ENCODE measurements at places on chromosomes 12 and 14.
A peak's percentile ranks its signal among the peaks of the same experiment; 100 is the strongest.

DNA sequence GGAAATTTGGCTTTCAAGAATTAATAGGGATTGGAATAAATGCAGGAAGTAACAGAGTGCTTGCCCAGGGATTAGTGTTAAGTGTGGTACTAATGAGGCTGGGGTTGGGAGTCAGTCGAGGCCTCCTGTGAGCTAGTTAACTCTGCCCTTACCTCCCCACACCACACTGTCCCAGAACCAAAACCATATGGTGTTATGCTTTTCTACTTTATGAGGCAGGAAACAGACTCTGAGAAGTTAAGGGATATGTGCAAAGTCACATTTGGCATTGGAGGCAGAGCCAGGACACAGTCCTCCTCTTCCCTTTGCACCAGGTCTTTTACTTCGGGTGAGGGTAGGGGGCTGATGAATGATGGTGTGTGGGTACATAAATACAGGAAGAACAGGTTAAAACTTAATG lies 41.9 kb downstream of the PELI2 start:
- no peak for DNase-seq

DNA sequence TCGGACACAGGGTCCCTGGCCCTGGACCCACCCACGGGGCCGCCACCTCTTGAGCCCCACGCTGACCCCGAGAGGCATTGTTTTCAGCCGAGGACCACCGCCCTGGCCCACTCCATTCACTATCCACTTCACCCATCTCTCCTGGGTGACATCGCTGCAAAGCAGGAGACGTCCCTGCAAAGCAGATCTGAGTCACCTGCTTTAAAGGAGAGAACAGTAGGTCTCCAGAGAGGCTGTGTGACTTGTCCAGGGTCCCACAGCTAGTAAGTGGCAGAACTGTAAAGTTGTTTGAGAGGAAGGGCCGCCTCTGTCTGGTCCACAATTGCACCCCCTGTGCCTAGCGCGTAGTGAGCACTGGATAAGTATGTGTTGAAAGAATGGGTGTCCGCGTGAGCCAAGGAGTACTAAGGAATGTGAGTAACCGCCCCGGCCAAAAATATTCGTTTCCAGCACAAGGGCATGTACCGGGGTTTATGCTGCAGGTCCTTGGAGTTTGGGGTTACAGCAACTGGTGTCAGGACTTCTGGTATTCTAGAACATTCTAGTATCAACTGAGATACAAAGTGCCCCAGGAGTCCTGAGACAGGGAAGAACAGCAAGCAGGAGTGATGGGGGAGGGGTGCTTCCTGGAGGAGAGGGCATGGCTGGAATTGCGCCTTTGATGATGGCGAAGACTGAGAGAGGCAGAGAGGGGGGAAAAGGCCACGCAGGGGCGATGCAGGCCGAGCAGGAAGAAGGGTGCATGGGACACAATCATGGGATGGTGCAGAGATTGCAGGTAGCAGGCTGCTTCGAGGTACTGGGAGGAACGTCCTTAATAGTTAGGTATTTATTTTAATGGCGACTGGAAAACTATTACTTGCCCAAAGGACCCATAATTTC lies 91.1 kb downstream of the SCARB1 start:
- DNase-seq, result no peak

- DNase-seq, result no peak
Observed at GRCh38 chr14:96038920-96039632, at the start of gene C14orf132. Gene C14orf132, plus strand, starts transcription at chr14:96039362. Its CDS starts 139 bp downstream, at chr14:96039501.

DNA sequence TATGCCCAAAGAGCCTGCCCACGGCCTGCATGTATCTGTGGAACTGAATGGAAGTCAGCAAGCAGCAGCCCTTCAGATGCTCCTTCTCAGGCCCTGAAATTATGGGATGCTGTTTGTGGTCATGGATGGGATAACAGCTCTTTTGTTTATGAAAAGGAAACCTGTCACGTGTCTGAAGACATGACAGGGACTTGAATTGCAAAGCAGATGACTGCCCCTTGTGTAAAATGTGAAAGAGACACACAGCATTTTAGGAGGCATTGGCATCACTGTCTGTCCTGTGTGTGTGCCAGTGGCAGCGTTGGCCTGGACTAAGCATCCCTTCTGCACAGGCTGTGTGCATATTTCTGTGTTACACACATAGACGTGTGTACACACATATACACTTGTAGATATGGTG lies 192.1 kb downstream of the VRK1 start:
- no peak for DNase-seq

GRCh38 chr12:94305130-94305957 lies 154.3 kb downstream of the CEP83 start:
- DNase-seq, result no peak

DNA sequence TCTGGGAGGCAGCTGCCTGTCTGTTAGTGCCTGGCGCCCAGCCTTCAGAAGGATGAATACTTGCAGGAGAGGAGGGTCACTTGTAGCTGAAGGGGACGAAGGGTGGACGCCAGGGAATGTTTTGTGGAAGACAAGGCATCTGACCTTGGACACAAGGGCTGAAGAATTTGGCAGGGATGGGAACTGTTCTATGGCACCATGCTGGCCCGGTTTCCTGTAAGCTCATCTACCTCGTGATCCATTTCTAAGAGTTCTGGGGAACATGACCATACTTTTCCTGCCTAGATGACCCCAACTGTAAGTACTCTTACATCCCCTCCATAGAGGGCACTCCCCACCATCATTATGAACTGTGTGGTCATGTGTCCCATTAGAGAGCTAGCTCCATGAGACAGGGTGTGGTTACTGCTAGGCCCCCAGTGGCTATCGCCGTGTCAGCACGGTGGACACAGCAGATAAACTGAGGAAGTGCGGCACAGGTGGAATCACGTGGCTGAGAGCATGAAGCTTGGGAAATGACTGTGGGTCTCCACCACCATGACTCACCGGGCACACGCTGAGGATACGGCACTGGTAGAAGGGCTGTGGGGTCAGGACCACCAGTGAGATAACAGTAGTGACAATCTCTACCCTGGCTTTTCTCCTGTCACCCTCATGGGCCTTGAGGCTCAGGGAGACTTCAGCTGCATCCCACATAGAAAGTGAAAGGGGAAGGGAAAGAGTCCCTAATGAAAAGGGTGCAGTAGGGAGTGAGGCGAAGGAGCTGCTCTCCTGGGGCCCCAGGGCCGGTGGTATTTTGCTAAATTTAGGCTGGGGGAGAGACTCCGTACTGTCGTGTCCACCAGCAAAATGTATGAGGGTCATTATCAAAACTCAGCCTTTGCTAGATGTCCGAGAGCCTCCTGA lies 252.6 kb downstream of the FOXN3 start:
- DNase-seq, result no peak

DNA sequence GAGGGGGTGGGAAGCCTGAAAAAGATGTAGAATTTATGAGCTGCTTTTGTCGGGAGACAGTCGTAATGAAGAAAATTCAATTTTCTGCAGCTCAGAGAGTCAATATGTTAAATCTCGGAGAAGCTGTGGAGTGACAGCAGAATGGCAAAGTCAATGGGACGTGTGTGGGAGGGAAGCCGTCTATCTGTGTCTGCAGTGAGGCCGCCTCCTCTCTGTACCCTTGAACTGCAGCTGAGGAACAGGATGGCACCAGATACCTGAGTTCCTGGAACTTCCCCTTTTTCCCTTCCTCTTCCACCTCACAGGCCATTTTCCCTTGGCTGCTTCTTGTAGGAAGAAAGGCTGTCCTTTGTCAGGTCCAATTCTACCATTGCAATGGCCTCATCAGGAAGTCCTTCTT lies 9.3 kb upstream of the CALCOCO1 start:
- DNase-seq, result no peak

DNA sequence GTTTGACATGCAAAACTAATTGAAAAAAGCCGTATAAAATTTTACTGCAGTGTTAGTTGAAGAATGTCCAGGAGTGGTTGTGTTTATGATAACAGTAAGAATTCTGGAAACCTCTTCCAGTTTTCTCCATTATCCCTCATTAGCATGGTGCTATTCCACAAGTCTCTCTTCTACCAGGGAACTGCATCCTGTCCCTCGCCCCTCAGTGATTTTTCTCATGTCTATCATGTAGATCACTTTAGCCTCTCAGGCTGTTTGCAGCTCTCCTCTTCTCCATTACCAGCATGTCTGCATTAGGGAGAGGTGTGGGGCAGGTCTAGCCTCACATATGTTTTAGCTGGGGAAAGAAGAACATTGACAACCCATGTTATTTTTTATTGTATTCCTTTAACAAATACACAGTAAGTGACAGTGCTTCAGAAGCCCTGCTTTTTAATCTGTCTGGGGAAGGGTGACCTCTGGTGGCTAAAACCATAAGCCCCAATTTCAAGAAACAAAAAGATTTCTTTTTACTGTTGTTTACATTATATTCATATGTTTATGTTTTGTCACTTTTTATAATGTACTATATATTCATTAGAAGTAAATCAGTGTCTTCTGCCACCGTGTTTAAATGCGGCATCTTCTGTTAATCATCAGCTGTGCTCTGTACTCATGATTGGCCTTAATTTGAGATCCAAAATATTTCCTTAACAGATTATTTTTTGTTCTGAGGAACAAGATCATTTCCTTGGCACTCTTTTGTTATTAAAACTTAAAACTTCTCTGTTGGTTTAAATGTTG lies 70.7 kb downstream of the RASSF8 start:
- DNase-seq, result no peak

DNA sequence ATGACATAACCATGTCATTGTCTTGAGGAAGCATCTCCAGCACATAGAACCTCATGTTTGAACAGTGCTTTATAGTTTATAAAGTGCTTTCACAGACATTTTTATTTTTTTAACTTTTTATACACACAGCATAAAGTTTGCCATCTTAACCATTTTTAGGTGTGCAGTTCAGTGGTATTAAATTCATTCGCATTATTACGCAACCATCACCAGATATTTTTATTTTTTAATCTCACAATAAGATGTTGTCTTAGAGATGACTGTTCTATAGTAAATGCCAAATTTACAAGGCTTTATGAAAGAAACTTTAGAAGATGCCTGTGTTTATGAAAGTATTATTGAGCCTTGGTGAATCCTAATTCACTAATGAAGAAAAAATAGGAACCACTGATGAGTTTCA lies 19.9 kb downstream of the CYP46A1 start:
- no peak for DNase-seq

GRCh38 chr14:105999361-106000028 lies 473.1 kb downstream of the TMEM121 start:
- DNase-seq, result no peak

- DNase-seq, result no peak
Observed at GRCh38 chr14:73729556-73730265, 15.5 kb upstream of the PNMA1 start.

DNA sequence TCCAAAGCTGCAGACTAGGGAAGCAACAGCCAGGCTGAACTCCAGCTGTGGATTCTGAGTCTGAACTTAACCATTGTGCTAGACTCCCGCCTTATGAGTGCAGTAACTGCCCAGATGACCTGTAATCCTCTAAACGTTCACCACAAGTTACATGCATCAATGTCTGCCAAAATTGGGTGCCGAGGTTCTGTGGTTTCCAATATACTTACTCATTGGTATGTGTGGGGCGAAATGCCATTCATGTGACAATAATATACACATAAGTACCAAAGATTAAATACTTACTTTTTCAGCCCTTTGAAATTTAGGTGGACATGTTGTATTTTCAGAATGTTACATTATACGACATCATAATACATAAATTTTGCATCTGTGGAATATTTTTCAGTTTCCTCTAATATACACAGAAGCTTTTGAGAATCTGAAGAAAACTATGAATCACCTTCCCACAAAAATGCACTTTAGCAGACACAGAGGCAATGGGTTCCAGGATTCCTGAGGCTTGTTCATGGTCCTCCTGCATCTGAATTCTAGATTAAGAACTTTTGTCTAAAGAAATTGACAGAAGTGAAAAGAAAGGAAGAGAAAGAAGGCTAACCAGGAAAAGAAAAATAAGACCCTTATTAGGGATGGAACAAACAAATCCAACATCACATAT lies 31.7 kb downstream of the GRIP1 start:
- peak; percentile 95 for DNase-seq

GRCh38 chr12:65972149-65972548 lies 147.9 kb downstream of the HMGA2 start:
- no peak for DNase-seq

DNA sequence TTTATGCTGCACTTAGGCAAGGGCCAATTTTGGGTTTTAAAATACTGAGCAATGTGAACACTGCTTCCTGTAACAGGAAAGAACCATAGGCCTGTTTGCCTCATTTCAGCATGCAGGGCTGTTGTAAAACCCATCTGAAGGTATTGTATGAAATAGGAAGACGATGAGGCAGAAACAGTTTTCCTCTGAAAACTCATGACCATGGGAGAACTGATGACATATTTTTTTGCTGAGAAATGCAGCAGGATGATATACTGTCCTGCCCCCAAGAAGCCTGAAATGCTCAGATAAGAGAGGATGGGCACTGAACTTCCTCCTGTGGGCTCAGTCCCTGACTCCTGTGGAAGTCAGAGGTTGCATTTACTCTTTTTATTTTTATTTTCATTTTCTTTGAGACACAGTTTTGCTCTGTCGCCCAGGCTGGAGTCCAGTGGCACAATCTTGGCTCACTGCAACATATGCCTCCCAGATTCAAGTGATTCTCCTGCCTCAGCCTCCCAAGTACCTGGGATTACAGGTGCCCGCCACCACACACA lies 17.4 kb downstream of the PYGL start:
- DNase-seq, result no peak

DNA sequence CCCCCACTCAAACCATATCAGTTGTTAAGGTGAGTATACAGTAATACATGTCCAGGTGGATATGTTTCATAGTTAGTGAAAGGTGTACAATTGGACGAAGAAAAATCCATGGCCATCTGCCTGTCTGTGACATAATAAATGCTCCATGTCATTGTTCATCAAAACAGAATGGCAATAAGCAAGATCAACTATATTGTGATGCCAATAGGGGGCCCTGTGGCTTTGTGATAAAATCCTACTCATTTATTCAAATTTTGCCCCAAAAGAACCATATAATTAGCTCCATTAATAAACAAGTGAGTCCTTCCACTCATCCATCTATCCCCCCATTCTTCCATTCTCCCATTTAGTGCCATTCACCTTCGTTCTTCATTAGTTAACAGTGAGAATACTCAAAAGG lies 102.0 kb downstream of the MGST1 start:
- no peak for DNase-seq

GRCh38 chr12:95385246-95386035 lies 88.5 kb upstream of the METAP2 start:
- DNase-seq, result peak; percentile 18

- no peak for DNase-seq
Observed at GRCh38 chr14:55316564-55316963, 45.3 kb downstream of the FBXO34 start.

GRCh38 chr12:97305651-97306050 lies 157.0 kb upstream of the RMST start:
- no peak for DNase-seq

All from fibroblast of skin of left biceps (primary cell).